ENCODE measurements at places on chromosomes 4 and X. TPM values are rescaled to one million over a fixed set of nuclear protein-coding genes. Genes with fewer than 3 reads are reported as not detected.

Gene PABPC1L2B
- 0.03 TPM for polyA plus RNA-seq

Gene CPLX1
- 0.23 TPM for polyA plus RNA-seq

Gene RAB41
- polyA plus RNA-seq, result not detected

Gene TCEAL6
- not detected for polyA plus RNA-seq

Gene PHKA1
- 0.92 TPM for polyA plus RNA-seq

Gene KLHL5
- 6.6 TPM for polyA plus RNA-seq

Gene MAGIX
- polyA plus RNA-seq, result 13.6 TPM

Gene CACNA1F
- 0.70 TPM for polyA plus RNA-seq

Gene TLL1
- not detected for polyA plus RNA-seq

Gene SPANXN4
- not detected for polyA plus RNA-seq

Gene TMEM144
- polyA plus RNA-seq, result 7.9 TPM

Gene CHRNA9
- not detected for polyA plus RNA-seq

Gene TXK
- polyA plus RNA-seq, result not detected

Gene STATH
- polyA plus RNA-seq, result not detected

Gene SYNPO2
- 2.1 TPM for polyA plus RNA-seq

Gene GLRB
- polyA plus RNA-seq, result 1.1 TPM

Gene RS1
- polyA plus RNA-seq, result 0.01 TPM

Gene ADGRA3
- 4.4 TPM for polyA plus RNA-seq

Gene MAN2B2
- 18.7 TPM for polyA plus RNA-seq

Gene PLAC8
- polyA plus RNA-seq, result 566 TPM

Gene NDNF
- 1.5 TPM for polyA plus RNA-seq

Gene SORCS2
- not detected for polyA plus RNA-seq

Gene NAA15
- 7.4 TPM for polyA plus RNA-seq

Gene GLRA2
- polyA plus RNA-seq, result not detected

Gene EFHC2
- 1.3 TPM for polyA plus RNA-seq

Gene PAGE1
- not detected for polyA plus RNA-seq

Gene HHIP
- polyA plus RNA-seq, result 0.50 TPM

Gene ERCC6L
- polyA plus RNA-seq, result 2.4 TPM

Gene SATL1
- not detected for polyA plus RNA-seq

Gene XAGE1A
- not detected for polyA plus RNA-seq

Gene KIT
- polyA plus RNA-seq, result 0.69 TPM

Gene DUSP21
- polyA plus RNA-seq, result not detected

Gene CCDC120
- polyA plus RNA-seq, result 4.2 TPM

Gene PABPC1L2A
- not detected for polyA plus RNA-seq

Gene HNRNPD
- polyA plus RNA-seq, result 80.9 TPM

Gene HSFX2
- not detected for polyA plus RNA-seq

Gene RPS6KA6
- 2.7 TPM for polyA plus RNA-seq

Gene SLC7A11
- polyA plus RNA-seq, result 0.60 TPM

Gene SORBS2
- 15.6 TPM for polyA plus RNA-seq

Gene SPATA4
- not detected for polyA plus RNA-seq

Gene FHDC1
- 7.2 TPM for polyA plus RNA-seq

Gene KCTD8
- polyA plus RNA-seq, result not detected

Gene IBSP
- polyA plus RNA-seq, result not detected

Gene RRH
- not detected for polyA plus RNA-seq

Gene MAB21L2
- 40.2 TPM for polyA plus RNA-seq

Gene ANXA10
- 5.4 TPM for polyA plus RNA-seq

Gene LGI2
- 1.1 TPM for polyA plus RNA-seq

Gene GSTCD
- 4.0 TPM for polyA plus RNA-seq

Gene MID1
- 3.6 TPM for polyA plus RNA-seq

Gene SPANXB1
- polyA plus RNA-seq, result not detected

Gene WDR17
- not detected for polyA plus RNA-seq

Gene RAB39B
- not detected for polyA plus RNA-seq

Gene GPR173
- polyA plus RNA-seq, result 0.23 TPM

Gene SEPTIN11
- polyA plus RNA-seq, result 36.4 TPM

Gene EXOC1L
- polyA plus RNA-seq, result not detected

Gene IQSEC2
- 19.9 TPM for polyA plus RNA-seq

Gene UGT2B10
- polyA plus RNA-seq, result 0.46 TPM

Gene PPARGC1A
- 6.2 TPM for polyA plus RNA-seq

Gene NAA11
- polyA plus RNA-seq, result not detected

Gene NLGN4X
- polyA plus RNA-seq, result under 0.01 TPM
